ENCODE measurements at places on chromosomes 5 and 9.

- no peak for DNase-seq
Measured at GRCh38 chr9:68949271-68950000, 64.5 kb downstream of the PRKACG start.

DNA sequence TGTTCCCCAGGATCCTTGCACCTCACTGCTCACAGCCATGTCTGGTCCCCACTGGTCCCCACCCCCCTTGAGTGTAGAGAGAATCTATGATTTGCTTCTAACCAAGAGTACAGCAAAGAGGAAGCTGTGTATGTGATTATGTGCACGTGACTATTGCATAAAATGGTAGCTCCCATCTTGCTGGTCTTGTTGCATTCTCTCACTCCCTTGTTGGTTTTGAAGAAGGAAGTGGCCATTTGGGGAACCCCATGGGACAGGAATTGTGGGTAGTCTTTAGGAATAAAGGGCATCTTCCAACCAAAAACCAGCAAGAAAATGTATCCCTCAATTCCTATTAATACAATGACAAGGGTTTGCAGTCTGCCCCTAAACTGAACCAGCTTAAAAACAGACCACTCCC is 5.2 kb upstream of the FCN2 start:
- no peak for DNase-seq

DNA sequence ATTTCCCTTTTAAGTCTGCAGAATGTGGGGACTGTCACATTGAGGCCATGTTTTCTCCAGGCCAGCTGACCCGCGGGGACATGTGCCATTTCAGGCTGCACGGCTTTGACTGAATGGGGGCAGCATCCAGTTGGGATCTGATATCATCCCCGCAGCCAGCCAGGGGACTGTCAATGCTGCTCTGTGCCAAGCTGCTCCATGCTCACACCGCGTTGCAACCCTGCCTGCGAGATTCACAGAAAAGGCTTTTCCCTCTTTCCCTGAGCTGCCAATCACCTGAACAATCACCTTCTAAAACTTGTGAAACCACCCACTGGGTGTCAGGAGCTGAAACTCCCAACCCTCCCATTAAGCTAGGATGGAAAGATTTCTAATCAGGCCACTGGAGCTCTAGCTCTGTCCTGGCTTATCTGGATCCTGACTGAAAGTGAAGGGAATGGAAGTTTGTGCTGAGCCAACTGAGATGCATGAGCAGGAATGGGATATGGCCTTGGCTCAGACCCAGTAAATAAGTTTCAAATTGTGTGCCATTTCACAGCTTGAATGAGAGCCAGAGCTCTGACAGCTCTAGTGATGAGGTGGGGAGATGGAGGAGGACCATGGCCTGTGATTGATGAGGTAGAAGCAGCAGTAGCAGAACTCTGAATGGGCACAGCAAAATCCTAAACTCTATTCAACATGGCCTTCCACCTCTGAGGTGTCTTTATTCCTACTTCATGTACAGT is 34.5 kb upstream of the ZNF366 start:
- no peak for DNase-seq

DNA sequence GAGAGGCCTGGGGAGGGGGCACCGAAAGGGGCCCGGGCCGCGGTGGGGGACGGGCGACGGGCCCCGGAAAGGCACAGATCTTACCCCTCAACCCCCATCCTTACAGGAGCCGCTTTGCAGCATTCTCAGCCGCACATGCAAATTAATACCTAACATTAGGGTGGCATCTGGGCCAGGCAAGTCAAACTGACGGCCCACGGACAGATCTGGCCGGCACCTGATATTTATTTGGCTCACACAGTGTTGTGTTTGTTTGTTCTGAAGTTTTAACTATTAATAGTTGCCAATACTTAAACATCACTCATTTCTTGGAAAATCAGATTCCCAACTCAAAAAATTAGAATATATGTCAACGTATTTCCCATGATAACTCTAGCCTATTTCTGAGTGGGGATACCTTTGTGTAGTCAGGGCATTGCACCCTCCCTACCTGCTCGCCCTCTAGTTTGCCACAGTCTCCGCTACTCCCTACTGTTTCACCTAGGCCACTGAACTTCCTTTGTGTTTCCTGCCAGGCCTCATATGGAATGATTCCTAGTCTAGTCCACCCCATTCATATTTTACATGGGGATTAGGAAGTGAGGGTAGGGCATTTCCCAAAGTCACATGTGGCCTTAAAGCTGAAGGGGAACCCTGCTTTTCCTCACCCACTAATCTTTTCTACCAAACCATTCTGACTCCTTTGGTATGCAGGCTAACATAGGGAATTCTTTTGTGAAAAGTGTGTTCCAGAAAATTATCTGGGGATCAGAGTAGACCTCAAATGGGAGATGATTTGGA is 71.9 kb upstream of the LARP1 start:
- DNase-seq = no peak

DNA sequence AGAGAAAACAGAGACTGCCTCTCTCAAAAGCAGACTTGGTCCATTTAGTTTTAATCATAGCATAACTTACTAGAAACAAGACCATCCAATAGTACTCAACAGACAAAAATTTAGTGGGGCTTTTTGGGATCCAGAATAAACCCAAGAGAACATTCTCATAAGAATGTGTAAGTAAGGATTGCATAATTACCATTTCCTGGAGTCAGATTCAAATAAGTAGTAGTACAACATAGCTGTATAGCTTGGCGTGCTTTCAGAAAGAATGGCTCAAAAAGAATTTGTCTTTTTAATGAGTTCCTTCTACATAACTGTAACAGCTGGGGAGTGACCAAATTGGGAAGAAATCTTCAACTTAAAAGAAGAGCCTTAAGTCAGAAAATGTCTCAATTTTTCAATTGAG is 145.4 kb downstream of the DENND1A start:
- no peak for DNase-seq

- no peak for DNase-seq
Measured at GRCh38 chr5:150148117-150148927, 7.3 kb downstream of the PDGFRB start.

- DNase-seq = no peak
Measured at GRCh38 chr5:82859451-82860140, 217.6 kb downstream of the TMEM167A start.

DNA sequence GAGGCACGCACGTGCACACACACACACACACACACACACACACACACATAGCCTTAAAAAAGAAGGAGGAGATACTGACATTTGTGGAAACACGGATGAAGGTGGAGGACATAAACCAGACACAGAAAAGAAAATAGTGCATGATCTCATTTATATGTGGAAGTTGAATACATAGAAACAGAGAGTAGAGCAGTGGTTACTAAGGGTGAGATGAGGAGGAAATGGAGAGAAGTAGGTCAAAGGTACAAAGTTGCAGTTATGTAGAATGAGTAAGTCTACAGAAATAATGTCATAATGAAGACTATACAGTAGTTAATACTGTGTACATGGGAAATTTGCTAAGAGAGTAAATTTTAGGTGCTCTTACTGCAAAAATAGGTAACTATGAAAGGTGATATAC is 412.2 kb upstream of the CDH9 start:
- no peak for DNase-seq

GRCh38 chr5:115179030-115179393 is 9.3 kb upstream of the TRIM36 start:
- no peak for DNase-seq

- DNase-seq = no peak
Measured at GRCh38 chr5:171776213-171776612, 9.4 kb upstream of the SMIM23 start.

DNA sequence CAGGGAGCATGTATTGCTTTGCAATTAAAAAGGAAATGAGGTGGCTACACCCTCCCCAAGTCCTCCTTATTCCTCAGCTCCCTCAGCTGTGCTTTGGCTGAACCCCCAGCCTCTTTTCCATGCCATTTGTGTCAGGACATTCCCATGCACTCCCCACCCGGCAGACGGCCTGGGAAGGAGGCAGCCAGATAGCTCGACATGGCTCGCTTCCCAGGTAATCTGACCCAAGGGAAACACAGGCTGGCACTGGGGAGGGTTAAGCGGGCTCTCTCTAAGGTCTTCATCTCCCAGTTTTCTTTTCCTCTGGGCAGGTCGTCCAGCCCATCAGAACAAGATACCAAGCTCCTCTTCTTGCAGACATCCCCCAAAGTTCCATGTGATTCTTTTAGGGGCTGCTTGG is 31.2 kb downstream of the BTNL9 start:
- DNase-seq = no peak

DNA sequence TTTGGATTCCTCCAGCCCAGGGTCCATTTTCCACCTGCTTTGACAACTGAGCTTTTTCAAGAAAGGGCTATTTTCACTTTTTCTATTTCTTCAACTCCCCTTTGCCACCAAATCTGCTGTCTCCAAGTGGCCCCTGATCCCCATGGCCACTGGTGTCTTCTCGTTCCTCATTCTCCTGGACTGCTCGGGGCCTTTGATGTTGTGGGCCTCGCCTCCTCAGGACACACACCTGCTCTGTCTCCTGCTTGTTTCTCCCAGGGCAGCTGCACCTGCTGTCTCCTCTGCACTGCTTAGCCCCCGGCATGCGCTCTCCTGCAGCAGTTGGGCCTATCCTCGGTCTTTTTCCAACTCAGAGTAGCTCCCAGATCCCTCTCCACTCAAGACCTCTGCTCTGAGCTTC is 16.3 kb upstream of the NANS start:
- DNase-seq = no peak

GRCh38 chr5:111505096-111505495 is 7.2 kb downstream of the STARD4 start:
- DNase-seq = no peak

- DNase-seq = no peak
Measured at GRCh38 chr5:163221581-163221980, 215.8 kb upstream of the CCNG1 start.

- no peak for DNase-seq
Measured at GRCh38 chr9:101516655-101517054, 17.0 kb upstream of the RNF20 start.

DNA sequence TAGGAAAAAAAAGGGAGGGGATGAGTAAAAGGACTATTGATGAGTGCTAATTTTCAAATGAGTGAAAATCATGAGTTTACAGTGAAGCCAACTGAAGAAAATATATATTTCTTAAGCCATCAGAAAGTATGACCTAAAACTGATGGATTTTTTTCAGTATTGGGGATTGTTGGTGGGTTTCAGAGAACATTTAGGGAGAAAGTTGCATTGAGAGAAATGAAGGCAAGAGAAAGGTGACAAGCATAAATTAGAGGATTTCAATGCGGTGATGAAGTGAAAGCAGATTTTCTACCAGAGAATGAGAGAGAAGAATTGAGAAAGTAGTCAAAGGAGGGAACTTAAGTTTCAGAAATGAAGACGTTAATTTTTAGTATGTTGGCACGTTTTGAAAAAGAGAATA is 8.5 kb upstream of the SNX24 start:
- DNase-seq = no peak

GRCh38 chr5:6736524-6737042 is 23.4 kb downstream of the TENT4A start:
- no peak for DNase-seq

GRCh38 chr5:106288979-106289378 is 1381.8 kb downstream of the EFNA5 start:
- DNase-seq = no peak

GRCh38 chr5:953535-954449 is 54.8 kb upstream of the NKD2 start:
- no peak for DNase-seq

- DNase-seq = no peak
Measured at GRCh38 chr5:56311306-56311905, 78.3 kb upstream of the ANKRD55 start.

- DNase-seq = no peak
Measured at GRCh38 chr5:38070304-38070950, 187.9 kb upstream of the EGFLAM start.

DNA sequence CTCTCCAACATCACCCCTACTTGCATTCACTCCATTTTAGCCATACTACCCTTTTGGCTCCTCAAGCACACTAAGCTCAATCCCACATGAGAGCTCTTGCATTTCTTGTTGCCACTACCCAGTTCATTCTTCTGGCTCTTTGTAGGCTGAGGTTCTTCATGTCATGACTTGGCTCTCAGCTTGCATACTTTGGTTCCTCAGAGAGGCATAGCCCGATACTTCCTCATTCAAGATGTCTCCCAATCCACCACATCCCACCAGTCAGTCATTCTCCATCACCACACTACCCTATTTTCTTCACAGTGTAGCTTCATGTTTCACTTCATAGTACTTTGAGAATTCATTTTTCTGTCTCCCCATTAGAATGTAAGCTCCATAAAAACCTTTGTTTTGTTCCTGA is 116.7 kb downstream of the NR6A1 start:
- no peak for DNase-seq

- no peak for DNase-seq
Measured at GRCh38 chr9:97985058-97985861, 2.1 kb downstream of the ANP32B start.
